ENCODE measurements at places on chromosomes 5 and 9.

DNA sequence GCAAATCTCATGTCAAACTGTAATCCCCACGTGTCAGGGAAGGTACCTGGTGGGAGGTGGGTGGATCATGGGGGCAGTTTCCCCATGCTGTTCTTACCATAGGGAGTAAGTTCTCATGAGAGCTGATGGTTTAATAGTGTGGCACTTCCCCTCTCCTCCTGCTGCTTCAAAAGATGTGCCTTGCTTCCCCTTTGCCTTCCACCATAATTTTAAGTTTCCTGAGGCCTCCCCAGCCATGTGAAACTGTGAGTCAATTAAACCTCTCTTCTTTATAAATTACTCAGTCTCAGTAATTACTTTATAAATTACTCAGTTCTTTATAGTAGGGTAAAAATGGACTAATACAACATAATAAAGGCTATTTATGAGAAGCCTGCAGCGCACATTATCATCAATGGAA, 7.1 kb upstream of the CNTRL start:
- DNase-seq, result no peak

DNA sequence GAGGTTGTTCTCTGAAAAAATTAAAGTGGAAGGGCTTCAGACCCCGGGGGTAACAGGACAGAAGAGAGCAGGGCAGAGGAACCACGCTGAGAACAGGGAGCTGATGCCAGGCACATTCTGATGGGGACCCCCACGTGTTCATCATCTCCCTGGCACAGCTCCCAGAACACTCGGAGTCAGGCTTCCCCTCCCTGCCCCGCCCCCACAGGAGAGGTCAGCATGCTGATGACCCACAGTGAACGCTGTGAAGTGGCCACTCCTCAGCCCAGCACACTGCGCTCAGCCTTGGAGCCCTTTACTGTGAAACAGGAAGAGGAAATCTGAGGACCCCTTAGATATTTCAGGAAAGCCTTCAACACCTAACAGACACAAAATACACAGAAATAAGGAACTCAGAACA, 16.4 kb downstream of the RETREG1 start:
- DNase-seq, result no peak

GRCh38 chr5:93008502-93009207, 572.4 kb downstream of the NR2F1-AS1 start:
- DNase-seq, result no peak

DNA sequence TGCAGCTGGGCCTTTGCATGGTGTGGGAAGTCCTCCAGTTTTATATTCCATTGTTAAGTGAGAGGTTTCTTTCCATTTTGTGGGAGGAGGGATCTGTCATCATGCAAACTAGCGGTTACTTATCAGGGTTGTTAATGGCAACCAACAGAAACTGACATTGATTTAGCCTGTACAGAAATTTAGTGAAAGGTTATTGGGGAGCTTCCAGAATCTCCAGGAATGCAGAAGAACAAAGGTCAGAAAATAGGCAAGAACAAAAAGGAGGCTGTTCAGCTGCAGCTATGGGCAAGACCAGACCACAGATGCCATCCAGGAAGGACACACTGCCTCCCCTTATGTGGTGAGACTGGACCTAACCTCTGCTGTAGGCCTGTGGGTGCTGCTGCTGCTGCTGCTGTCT, 395.8 kb downstream of the KDM4C start:
- no peak for DNase-seq

DNA sequence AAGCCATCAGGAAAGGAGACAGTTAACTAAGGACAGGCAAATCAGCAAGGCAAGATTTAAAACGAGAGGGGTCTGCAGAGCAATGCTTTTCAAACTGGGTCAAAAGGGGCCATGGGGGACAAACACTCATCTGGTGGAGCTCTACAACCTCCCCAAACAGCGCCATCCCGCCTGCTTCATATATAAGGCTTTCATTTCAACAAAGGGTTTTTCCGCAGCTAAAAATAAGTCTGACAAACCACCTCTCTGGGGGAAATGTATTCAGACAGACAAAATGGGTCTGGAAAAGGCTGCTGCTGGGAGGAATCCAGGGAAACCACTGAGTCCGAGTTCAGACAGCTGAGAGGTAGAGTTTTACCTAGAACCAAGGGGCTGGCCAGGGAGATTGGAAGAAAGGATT, 8.3 kb upstream of the SEPTIN8 start:
- peak; percentile 22 for DNase-seq

DNA sequence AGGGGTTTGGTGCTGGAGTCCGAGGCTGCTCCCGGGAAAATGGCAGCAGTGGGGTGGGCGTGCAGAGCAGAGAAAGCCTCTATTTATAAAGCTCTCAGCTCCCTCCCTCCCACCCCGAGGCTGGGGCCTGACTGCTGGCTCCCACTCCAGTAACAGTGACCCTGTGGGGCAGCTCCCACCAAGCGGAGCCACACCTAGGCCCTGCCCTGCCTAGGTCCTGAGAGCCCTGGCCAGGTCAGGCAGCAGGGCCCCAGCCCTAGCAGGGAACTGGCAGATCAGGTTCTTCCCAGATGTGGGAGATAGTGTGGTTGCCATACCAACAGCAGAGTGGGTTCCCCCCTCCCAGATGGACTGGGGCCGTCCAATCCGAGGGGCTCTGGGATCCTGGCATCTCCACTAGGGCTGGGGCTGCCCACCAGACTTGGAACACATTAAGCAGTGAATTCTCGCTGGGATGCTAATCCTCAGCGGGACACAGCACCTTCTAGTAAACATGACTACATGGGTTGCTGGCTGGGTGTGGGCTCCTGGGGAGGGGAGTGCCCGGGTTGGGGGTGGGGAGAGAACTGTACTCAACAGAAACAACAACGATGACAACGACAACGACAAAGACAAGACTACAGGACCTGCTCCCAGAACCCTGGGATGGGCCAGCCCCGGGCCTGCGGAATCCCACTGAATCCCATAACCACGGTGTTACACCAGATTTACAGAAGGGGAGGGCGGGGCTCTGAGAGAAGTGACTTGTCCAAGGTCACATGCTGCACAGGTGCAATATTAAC, 1.5 kb downstream of the SH3GLB2 start:
- no peak for DNase-seq

GRCh38 chr9:80649496-80649895, 1039.9 kb downstream of the TLE1 start:
- DNase-seq, result no peak

GRCh38 chr9:89497257-89497963, 503 bp downstream of the SEMA4D start:
- peak; percentile 76 for DNase-seq

DNA sequence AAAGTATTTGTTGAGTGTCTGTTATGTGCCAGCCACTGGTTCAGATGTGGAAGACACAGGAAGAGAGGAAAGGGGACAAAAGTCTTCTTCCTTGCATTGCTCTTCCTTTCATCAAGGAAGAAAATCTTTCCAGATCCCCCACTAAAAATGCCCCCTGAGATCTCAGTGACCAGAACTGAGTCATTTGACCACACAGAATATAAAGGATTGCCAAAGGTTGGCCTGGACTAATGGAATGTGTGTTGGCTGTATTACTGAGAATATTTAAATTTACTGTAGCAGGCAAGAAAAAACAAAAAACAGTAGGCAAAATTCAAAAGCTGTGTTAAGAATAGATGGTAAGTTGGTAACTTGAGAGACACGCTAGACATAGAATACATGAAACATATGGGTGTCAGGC, 10.0 kb upstream of the SEPTIN8 start:
- no peak for DNase-seq

GRCh38 chr5:148826739-148827070, 294 bp downstream of the ADRB2 start:
- DNase-seq, result no peak

DNA sequence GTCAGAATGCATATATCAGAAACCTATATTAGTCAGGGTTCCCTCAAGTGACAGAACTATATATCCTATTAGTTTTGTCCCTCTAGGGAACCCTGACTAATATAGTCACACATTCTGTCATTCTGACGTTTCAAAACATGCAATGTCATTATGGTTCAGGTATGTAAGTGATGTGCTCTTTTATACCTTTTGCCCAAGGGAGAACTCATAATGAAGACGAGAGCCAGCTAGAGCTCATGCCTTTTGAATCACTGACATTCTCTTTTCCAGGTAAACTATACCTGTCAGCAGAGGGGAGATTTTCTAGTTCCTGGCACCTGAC, 576.7 kb downstream of the LRRC70 start:
- no peak for DNase-seq

- DNase-seq, result no peak
Observed at GRCh38 chr9:88572684-88573083, 37.7 kb downstream of the NXNL2 start.

- no peak for DNase-seq
Observed at GRCh38 chr5:179880066-179880650, 21.5 kb upstream of the MRNIP start.

DNA sequence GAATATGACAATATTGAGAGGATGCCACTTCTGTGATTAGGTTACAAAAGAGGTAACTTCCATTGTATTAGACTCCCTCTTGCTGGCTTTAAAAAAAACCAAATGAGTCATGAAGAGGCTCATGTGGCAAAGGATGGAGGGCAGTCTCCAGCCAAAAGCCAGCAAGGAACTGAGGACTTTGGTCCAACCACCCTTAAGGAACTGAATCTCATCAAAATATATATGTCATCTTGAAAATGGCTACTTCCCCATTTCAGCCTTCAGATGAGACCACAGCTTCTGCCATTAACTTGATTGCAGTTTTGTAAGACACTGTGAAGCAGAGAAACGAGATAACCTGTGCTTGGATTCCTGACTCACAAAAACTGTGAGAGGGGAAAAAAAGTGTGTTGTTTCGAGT, 15.5 kb upstream of the TRIM32 start:
- peak; percentile 37 for DNase-seq

GRCh38 chr9:32456564-32456963, 69.4 kb downstream of the RIGI start:
- DNase-seq, result no peak

- no peak for DNase-seq
Observed at GRCh38 chr5:29547236-29547865, 1646.1 kb upstream of the CDH6 start.

- DNase-seq, result peak; percentile 80
Observed at GRCh38 chr9:110142868-110143481, 65.0 kb downstream of the C9orf152 start.

DNA sequence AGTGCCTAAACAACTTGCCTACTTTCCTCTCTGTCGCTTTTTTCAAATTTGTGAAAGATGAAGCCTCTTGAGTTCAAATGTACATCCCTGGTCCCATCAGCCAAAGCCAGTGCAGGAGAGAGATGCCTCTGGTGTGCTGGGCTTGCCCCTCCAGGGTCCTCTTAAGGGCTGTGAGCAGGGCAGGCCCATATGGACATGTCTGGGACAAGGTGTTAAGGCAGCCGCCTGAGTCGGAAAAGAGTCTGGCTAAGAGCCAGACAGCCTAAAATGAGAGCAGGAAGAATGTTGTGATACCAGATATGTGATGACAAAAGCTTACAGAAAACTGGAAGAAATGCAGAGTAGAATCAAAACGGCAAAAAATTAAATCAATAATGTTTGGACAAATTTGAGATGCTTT, 72.5 kb downstream of the APTX start:
- DNase-seq, result no peak

DNA sequence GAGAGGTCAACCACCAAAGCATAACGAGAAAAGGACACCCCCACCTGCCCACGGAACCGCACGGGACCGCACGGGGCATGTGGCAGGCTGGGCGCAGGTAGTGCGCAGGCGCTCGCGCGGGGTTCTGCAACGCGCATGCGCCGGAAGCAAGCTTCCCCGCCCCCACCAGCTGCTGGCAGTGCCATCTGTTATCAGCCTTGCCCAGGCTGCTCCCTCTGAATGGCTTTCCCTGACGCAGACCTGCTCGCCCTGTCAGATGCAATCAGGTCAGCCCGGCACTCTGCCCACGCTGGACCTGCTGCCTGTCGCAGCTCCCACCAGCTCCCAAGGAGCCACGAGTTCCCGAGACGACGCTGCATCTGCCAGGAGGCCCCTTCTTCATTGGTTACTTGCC, 22.8 kb downstream of the PTCH1 start:
- no peak for DNase-seq

GRCh38 chr5:61669531-61669930, 337.5 kb downstream of the ZSWIM6 start:
- no peak for DNase-seq

DNA sequence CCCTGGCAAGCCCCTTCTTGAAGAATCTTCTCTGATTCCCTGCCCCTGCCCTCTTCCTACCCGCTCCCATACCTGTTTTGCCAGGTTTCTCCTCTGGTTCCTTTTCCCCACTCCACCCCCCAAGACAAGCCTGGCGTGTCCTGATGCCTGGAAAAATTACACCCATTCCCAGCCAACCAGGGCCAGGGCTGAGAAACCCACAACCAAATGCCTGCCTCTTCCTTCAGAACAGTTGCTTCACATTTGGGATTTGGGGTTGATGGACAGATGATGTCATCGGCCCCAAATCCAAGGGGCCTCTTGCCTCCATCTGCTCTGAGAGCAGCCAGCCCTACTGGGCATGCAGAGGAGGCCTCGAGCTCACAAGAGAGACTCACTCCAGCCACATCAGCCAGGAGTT, 8.8 kb upstream of the NEK6 start:
- DNase-seq, result no peak

DNA sequence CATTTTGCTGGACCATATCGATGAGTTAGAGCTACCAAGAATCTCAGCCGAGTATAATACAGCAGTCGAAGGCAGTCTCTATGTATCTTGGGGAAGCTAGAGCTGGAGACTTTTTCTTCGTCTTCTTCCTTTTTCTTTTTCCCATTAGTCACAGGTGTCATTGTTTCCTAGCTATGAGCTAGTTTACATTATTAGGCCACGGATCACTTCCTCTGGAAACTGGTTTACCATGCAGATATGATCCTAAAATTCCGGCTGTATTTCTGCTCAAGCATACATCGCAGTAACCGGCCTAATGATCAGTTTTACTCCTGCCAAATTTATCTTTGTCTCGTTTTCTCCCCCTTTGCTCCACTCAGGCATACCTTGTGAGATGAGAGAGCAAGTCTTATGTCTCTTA, 312.8 kb downstream of the ARHGAP26 start:
- no peak for DNase-seq

DNA sequence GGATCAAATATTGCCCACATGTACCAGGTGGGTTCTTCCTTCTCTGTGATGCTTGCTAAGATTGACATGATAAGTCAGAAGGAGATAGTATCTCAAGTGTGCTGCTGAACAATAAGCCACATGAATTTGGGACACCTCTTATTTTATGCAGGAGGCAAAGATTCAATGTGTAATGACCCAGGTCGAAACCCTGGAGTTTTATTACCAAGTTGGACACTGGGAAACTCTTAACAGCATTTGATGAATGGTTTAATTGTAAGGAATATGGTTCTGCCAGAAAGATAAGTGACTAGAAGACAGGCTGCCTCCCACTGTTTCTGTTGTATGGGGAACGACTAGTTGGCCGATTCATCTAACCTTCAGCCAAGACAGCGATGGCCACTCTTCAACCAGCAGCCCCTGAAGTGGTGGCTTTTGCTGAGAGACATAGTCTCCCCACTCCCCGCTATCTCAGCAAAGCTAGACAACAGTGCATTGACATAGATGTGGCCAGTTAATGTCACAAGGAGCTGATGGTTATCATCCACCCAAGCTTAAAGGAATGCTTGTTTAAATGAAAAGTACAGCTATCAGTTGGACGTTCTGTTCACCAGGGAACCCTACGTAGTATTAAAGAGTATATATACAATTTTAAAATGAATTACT, 407.7 kb downstream of the KDM4C start:
- DNase-seq, result no peak
